ENCODE measurements at places on chromosomes 12 and 14.

- no peak for DNase-seq
These were observed 52.6 kb upstream of the BICD1 start for GRCh38 chr12:32053881-32054624.

DNA sequence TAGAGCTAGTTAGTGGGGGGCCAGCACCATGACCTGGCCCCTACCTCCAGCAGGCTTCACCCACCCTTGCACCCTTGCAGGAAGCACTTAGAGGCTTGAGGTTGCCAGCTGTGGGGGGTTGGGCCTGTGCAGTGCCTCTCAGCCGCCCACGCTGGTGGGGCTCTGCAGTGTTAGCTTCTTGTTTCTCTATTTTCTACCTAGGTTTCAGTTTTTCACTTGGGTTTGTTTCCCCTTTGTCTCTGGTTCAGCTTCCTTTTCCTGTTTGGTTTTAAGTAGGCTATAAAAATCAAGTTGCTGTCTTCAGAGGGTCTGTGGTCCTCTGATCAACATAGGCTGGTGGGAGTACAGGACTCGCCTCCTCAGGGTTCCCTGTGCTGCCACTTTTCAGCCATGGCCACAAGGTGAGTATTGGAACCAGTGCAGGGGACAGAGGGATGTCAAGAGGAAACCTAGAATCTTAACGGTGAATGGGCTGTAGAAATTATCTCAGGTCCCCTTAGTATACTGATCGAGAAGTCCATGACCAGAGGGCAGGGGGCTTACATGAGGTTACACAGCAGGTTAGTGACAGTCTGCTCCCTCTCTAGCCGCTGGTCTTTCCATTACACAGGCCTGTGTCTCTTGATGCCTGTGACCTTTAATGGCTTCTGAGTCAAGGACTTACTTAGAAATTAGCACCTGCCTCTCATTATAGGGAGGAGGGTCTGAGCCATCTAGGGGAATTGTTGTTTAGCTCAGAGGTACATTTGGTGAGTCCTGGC lies at the start of gene EVL:
TSS of gene EVL (plus strand) at position 312 of the 761 bp plus-strand sequence. CDS start at position 391, 79 bp downstream.
- DNase-seq: peak; percentile 46

DNA sequence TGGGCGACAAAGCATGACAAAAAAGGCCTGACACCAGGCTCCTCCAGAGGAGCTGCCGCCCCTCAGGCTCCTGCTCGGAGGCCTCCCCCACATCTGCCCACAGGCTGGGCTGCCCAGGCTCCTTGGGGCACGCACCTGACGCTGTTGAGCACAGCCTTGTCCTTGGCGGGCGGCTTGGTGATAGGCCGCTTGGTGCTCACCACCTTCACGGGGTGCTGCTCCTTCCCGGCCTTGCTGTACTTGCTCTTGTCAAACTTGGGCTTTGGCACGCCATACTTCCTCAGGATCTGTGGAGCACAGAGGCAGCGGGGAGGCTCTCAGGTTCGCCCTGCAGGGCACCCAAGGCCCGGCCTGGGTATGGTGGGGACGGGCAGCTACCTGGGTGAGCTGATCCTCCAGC lies 53.4 kb downstream of the TRAFD1 start:
- DNase-seq: no peak

DNA sequence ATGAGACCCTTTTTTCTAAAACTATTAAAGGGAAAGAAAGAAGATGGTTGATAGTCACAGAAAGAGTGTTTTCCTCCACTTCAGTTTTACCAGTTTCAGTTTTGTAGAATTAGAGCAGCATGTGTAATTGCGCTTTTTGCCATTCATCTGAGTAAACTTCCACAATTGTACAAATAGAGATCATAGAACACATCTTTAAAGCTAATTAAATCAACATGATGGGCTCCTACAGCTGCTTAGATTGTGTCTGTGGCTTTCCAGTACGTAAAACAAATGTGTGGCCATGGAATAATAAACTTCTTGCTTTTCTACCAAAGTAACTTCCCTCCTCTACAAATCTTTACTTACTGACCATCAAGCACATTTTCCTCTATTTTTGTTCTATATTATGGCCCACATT lies 84.2 kb upstream of the LRIG3 start:
- DNase-seq: no peak

GRCh38 chr12:76762601-76762980 lies 1.3 kb upstream of the ZDHHC17 start:
- no peak for DNase-seq

- no peak for DNase-seq
These were observed 21.8 kb upstream of the FBXO34 start for GRCh38 chr14:55249423-55249822.

- no peak for DNase-seq
These were observed 210.1 kb upstream of the PLXNC1 start for GRCh38 chr12:93938317-93938716.

- DNase-seq: no peak
These were observed 26.1 kb downstream of the SGPP1 start for GRCh38 chr14:63701606-63702299.

GRCh38 chr14:68908201-68908600 lies 70.9 kb downstream of the ACTN1 start:
- DNase-seq: no peak

- no peak for DNase-seq
These were observed 225.8 kb upstream of the PLXNC1 start for GRCh38 chr12:93922583-93923006.

DNA sequence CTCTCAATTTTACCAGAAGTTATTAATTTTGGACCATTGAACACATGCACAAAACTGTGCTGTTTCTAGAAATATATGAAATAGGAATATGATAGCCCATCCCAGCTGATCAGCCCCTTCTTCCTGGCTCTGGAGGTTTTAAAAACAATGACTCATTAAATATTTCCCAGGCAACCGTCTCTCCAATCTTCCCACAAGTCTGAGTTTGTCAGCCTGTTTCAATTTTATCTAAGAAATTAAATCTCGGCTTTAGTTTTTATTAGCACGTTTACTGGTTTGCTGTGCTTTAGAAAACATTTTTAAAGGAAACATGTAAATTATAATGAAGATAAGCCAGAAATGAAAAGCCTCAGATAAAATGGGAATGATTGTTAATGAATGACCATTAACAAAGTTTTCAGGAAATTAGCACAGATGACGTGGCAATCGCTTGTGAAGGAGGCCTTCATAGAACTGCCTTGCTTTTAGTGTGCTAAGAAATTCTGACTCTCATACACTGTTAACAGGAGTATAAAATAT lies 89.3 kb upstream of the RAP1B start:
- no peak for DNase-seq

GRCh38 chr14:32597771-32598170 lies 268.7 kb downstream of the AKAP6 start:
- no peak for DNase-seq

Data from globus pallidus (tissue), 1 donor.